HuH-7 (cell line): ENCODE measurements at places on chromosomes 2 and 18.
A peak's percentile ranks its signal among the peaks of the same experiment; 100 is the strongest.

DNA sequence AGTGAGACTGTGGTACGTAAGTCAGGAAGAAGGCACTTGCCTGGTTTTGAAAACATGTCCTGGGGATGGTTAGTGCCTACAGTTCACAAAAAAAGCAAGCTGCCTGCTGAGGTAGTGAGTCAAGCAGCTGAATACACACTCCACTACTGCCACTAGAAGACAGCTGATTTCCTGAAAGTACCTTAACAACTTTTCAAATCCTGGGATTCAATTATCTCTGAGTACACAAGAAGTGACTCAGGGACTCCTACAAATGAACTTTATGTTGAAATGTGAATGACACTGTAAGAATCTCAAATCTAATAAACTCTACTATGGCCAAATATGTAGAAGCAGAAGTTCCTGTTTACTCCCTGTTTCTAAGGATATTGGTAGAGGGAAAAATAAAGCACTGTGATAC, 58.0 kb upstream of the ARL5A start:
- no peak for DNase-seq

DNA sequence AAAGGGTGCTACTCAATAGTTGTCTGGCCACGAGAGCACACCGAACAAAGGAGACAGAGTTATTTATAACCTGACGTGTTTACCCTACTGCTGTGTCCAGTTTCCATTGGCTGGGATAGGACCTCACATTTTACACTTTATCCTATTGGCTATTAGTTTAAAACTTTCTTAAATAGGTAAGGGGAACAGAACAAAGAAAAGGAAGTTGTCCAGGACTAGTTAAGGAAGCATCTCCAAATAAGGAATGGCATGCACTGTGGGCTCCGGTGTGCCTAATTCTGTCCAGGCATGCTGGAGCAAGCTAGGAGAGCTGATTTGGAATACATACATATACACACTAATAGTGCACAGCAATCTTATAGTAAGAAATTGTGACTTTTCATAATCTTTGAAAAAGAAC, 72.2 kb downstream of the CAB39 start:
- DNase-seq = no peak

DNA sequence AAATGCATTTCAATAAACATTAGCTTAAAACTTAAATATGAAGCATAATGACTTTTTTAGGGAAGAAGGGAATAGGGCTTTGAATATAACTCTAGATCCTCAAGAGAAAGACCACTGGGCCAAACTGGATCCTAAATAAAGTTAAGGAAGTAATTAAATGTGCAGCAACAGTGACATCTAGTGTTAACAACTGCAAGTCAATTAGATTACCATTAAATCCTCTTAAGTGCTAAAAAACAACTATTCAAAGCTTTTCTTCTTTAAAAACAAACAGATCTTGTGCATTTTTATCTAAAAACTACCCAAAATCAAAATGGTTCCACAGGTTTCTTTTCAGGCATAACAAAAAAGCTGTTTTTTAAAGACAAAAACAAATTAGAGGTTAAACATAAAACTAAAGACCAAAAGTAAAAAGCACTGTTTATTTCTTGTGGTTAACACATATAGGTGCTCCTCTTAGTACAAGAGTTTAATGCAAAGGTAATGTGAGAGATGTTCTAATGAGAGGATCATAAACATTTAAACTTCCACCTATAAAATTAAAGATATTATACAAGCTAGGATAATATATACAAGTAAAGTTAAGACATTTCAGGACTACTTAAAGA, 111.4 kb downstream of the THADA start:
- DNase-seq = no peak

- no peak for DNase-seq
These were observed 323.4 kb upstream of the SLC14A2 start for GRCh38 chr18:45291621-45292615.

- DNase-seq = no peak
These were observed 252.6 kb downstream of the FAM210A start for GRCh38 chr18:13473751-13474150.

DNA sequence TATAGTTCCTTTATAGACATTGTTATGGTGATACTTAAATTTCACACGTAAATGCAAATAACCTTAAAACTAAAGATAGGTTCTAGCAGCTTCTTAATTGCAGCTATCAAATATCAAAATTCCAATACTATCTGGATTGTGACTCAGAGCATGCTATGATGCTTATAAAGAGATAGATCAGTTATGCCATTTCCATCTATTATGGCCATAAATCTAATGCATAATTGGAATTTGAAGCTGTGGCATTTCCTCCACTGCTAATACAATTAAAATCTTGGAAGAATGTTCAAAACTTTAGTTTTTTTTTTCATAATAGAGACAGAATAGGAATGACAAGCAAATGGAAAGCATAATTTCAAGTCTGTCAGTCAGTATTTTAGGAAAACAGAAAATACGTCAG, 220.8 kb upstream of the GALNT5 start:
- no peak for DNase-seq

GRCh38 chr2:238996331-238997136, 148.6 kb downstream of the TWIST2 start:
- DNase-seq = no peak

- no peak for DNase-seq
These were observed 473.9 kb upstream of the CDH2 start for GRCh38 chr18:28650860-28651259.

GRCh38 chr2:860259-860855, 90.3 kb upstream of the SNTG2 start:
- peak; percentile 20 for DNase-seq

DNA sequence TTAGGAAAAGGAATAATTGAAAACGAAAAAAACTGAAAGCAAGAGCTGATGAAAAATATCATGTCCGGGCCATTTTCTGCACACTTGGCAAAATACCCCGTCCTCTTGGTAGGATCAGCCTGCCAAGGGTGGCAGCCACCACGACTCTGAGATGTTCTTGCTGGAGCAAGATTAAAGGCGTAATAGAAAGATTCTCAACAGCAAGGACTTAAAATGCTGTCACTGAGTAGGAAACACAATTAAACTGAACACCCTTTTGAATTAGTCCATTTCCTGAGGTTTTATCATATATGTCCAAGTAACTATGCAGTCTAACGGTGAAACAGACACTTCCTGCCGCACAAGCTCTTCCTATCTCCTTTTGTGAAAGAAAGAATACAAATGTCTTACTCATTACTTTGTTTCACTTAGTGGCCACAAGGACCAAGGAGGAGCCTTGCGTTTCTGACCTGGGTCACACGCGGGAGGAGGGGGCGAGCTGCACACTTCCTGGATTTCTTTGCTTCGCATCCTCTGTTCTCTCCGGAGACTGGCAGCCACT, 222.7 kb downstream of the PIEZO2 start:
- DNase-seq = no peak

- DNase-seq = no peak
These were observed 40.6 kb upstream of the MRPL19 start for GRCh38 chr2:75605770-75606529.

DNA sequence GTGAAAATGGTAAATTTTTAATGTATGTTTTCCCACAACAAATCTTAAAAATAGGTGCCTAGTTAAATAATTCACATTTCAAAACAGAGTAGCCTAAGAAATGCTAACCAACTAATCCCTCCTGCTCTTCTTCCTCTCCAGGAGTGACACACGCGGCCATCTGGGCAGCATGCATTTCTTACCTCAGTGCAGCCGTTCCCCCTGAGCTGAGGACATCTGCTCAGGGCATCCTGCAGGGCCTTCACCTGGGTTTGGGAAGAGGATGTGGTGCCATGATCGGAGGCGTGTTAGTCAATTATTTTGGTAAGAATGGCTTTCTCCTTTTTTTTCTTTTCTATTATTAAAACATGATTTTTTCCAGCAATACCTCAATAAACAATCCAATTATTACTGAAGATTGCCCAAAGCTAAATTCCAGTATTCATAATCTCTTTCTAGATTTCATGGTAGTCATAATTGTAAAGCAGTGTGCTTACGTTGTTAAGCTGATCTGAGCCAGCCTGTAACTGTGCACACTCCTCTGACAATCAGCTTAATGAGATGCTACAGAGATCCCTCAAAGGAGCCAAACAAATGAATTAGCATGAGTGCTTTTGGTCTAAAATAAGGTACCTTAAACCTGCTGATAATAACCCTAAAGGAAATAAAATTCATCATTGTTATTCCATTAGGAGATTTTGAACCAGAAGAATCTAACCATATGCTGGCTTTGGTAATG, 45.8 kb downstream of the NEMP2 start:
- no peak for DNase-seq

- DNase-seq = no peak
These were observed 14.6 kb downstream of the POU3F3 start for GRCh38 chr2:104868505-104868866.

GRCh38 chr2:230866756-230867523, 2.2 kb downstream of the ITM2C start:
- no peak for DNase-seq

- peak; percentile 30 for DNase-seq
These were observed 191.9 kb upstream of the CTAGE1 start for GRCh38 chr18:22609642-22610041.

GRCh38 chr2:201858281-201859184, 52.2 kb downstream of the CDK15 start:
- no peak for DNase-seq

- no peak for DNase-seq
These were observed 168.8 kb downstream of the RTP5 start for GRCh38 chr2:242038166-242038927.

GRCh38 chr2:202721621-202722020, 86.9 kb downstream of the FAM117B start:
- no peak for DNase-seq

DNA sequence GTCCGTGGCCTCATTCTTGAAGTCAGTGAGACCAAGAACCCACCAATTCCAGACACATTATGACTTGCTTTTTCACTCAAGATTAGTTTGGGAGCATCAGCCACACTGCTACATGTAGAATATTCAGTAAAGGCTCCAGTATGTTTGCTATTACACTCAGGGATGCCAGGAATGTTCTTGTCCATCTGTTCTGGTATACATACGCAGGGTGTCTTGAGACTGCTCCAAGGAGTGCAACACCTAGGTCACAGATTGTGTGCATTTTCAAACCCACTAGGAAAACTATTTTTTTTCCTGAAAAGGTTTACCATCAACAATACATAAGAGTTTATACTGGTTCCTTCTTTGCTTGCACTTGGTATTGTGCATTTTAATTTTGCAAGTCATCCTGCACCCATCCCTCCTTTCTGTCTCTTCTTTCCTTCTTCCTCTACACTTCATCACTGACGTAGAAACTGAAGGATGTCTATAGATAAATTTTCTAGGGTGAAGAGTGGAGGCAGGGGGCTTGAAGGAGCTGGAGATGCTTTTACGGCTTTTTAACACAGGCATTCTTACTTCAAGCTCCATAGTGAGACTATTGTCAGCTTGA, 35.3 kb upstream of the MAP2 start:
- DNase-seq = no peak

- no peak for DNase-seq
These were observed 25.1 kb upstream of the GPR17 start for GRCh38 chr2:127620866-127621265.

- DNase-seq = no peak
These were observed 18.3 kb downstream of the SGPP2 start for GRCh38 chr2:222442665-222443064.

GRCh38 chr2:189178726-189179569, 613 bp downstream of the COL5A2 start:
- no peak for DNase-seq

- DNase-seq = no peak
These were observed at the start of gene FIGLA for GRCh38 chr2:70790136-70790828. TSS of gene FIGLA (minus strand) at chr2:70790643. CDS start at chr2:70790638, 5 bp downstream.

DNA sequence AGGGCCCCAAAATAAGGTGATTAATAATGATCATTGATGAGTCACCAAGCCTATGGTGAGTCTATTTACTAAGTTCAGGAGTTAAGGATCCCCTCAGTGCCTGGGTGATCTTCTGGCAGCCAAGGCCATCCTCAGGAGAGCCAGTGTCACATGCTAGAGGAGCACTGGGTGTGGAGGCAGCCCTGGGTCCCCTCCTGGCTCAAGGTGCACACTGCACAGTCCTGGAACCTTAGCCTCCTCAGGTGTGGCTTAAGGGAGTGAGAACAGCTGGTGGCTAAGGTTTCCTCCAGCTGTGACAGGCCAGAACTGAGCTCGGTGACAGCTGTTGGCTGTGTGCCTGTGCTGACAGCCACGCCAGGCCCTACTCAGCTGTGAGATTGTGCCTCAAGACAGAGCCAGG, 52.1 kb upstream of the ACAA2 start:
- no peak for DNase-seq

GRCh38 chr2:66521291-66521922, 86.5 kb downstream of the MEIS1 start:
- DNase-seq = no peak

DNA sequence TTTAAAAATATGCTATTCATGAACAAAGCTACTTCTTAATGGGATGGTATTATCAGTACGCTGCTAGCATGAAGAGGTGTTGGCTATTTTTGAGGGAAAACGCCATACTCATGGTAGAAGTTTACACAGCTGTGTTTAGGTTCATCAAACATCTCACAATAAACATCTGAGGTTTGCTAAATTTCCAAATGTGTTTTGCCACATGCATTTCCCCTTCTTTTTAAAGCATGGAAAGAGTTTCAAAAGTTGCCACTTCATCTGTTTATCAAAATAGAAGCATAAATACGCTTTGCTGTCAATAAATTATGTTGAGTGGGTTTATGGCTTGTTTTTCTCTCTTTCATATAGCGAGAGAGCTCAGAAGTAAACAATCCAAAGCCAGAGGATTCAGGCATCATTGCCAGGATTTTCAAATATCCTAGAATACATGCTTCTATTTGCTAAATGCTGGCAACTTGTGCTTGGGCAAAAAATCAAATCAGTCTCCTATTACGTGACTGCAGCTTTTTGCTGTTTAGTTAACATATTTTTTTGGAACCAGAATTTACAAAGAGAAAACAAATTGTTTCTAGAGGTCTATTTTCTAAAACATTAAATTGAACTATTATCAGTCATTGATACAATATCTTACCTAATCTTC, 1919.9 kb upstream of the LRRTM1 start:
- DNase-seq = no peak

- peak; percentile 46 for DNase-seq
These were observed 117.6 kb downstream of the SMAD7 start for GRCh38 chr18:48832938-48833700.

DNA sequence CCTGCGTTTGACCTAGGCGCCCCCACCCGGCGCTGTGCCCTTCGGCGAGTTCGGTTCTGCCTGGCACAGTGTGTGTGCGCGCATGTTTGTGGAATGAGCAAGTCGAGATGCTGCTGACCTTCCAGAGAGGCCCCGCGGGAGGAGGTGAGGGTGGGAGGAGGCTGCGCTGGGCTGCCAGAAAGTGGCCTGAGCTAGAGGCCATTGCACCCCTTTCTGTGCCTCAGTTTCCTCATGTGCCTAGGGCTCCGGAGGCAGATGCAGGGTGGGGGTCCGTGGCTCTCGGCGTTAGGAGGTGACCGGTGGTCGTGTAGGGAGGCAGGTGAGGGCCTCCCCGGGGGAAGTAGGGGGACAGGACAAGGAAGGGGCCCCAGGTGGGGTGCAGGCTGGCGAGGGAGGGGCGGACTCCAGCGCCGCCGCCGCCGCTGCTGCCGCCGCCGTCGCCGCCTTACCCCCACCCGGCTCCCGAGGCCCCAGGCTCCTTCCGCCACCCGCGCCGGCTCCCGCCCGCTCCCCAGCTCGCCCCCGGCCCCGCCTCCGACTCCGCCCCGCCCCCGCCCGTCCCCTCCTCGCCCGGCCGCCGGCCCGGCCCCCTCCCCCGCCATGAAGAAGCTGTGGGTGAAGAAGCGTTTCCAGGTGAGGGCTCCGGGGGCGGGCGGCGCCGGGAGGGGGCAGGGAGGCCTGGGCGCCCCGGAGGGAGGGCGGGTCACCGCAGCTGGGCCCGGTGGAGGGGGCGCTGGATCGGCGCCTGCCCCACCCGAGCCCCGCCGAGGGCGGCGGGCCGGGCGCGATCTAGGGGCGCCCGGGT, 7.0 kb downstream of the SPEG start:
- DNase-seq = peak; percentile 91
